Stimulated activated CD8-positive, alpha-beta memory T cell treated with anti-CD3 and anti-CD28 coated beads, Interleukin-15, amount 100 ng/mL, for 48 hours (primary cell): ENCODE measurements at places on chromosomes 5 and 9.

GRCh38 chr9:82117026-82117811 lies 128.6 kb downstream of the SPATA31D1 start:
- DNase-seq: no peak

- DNase-seq: no peak
Observed at GRCh38 chr9:126327006-126327713, 531 bp downstream of the MVB12B start.

- DNase-seq: no peak
Observed at GRCh38 chr9:110514897-110515296, 64.6 kb downstream of the SVEP1 start.

DNA sequence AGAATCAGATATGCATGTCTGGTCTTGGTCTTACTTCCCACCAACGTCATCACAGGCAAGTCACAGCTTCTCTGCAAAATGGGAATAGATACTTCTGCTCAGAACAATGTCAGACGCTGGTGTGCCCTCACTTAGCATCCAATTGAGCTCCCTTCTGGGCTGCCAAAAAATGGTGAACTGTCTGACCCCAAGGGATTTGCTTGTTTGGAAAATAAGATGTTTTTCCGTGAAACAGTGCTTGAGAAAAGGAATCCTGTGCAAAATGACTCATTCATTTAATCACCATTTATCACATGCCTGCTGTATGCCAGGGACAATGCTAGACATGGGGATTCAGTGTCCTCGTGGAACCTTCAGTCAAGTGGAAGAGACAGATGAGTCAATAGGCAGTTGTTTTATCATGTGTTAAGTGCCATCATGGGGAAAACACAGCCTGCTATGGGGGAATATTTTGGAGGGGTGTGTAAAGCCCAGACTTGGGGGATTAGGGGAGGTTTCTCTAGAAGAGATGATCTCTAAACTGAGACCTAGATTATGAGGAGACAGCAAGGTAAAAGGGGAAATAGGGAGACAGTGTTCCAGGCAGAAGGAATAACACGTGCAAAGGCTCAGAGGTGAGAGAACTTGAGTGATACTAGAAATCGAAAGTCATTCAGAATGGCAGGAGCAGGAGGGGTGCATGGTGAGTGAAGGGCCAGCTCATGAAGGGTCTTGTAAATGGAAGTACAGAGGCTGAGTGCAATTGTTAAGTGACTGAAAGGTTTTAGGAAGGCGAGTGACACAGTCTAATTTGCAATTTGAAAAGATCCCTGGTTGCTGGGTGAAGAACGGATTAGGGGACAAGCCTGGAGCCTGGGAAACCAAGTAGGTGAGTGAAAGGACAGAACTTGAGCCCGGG lies 3.9 kb downstream of the NIPAL4 start:
- no peak for DNase-seq

DNA sequence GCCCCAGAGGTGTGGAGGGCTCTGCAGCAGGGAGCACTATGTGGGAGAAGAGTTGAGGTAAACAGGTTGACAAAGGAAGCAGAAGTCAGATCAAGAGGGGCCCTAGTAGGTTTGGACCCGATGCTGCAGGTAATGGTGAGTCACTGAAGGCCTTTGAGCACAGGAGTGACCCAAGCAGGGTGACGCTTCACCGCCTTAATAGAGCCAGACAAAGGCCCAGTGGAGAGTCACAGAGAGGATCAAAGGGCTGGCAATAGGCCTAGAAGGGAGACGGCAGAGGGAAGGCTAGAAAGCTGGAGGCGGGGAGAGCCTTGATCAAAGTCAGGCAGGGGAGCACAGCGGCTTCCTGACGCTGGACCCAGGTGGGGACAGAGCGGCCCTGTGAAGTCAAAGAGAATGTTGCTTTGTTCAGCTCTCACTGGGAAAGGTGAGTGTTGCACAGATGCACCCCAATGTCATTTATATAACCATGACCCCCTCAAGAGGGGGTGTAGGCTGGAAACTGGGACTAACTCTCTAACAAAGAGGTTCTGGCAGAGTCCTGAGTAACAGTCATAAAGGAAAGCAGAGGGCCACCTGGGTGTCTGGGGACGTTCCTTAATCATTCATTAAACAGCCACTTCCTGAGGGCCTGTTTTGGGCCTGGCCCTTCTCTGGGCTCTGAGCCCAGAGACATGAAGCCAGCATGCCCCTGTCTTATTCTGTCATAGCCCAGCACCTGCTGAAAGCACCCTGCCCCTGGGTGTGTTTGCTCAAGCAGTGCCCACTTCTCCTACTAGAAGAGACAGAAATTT lies 9.8 kb upstream of the CPLX2 start:
- DNase-seq: no peak

DNA sequence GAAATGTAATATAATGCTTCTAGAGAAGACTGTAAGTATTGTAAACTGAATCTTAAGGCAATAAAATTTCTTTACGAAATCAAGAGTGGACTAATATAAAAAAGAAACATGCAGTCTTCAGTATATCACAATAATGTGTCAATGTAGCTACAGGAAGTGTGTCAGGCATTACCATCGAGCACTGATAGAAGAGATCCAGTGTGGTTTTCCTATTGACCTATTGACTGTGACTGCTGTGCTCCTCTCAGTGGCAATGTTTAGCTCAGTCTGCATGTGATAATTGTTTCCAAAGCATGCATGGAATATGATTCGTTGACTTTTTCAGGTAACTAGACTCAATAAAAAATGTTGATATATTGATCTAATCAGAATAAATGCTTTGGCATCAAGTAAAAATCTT lies 20.3 kb upstream of the PCSK1 start:
- no peak for DNase-seq
